ENCODE measurements at places on chromosomes 11 and 22.
A peak's percentile ranks its signal among the peaks of the same experiment; 100 is the strongest.

GRCh38 chr11:11806074-11806473 lies 35.7 kb upstream of the USP47 start:
- DNase-seq: no peak

GRCh38 chr11:89529626-89530380 lies 38.6 kb upstream of the NOX4 start:
- DNase-seq: no peak

GRCh38 chr11:26063915-26064314 lies 268.0 kb upstream of the ANO3 start:
- no peak for DNase-seq

- DNase-seq: no peak
These were observed 2.9 kb upstream of the DDI1 start for GRCh38 chr11:104033561-104033960.

DNA sequence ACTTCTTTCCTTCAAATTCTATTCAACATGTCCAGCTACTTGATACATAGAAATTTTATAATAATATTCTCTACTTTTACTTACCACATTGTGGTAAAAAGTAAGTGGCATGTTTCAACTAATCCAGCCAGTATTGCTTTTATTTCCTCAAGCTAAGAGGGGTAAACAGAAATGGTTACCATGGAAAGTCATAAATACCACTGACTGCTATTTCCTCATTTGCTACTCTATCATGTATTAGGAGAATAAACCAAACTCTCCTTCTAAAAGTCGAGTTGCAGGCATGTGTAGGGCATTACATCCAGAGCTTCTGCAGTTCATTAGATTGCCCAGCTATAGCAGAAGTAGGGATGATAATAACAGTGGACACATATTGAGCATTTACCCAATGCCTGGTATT lies 208.4 kb downstream of the MAML2 start:
- DNase-seq: peak; percentile 3

DNA sequence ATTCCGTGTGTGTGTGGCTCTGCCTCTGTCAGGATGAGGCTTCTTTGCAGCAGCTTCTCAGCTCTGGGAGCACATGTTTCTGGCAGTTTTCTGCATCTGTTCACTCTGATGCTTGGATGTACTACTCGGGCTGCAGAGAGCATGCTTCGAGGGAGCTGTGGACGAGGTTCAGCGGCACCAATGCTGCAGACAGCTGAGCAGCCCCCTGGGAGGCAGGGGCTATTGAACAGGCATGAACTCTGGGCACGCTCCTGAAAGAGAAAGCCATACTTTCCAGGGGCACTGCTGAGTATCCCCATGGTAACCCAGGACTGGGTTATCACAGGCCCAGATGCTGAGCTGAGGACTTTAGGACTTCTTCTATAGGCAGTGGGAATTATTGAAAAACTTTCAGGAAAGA lies 33.8 kb downstream of the ADAMTS8 start:
- no peak for DNase-seq

DNA sequence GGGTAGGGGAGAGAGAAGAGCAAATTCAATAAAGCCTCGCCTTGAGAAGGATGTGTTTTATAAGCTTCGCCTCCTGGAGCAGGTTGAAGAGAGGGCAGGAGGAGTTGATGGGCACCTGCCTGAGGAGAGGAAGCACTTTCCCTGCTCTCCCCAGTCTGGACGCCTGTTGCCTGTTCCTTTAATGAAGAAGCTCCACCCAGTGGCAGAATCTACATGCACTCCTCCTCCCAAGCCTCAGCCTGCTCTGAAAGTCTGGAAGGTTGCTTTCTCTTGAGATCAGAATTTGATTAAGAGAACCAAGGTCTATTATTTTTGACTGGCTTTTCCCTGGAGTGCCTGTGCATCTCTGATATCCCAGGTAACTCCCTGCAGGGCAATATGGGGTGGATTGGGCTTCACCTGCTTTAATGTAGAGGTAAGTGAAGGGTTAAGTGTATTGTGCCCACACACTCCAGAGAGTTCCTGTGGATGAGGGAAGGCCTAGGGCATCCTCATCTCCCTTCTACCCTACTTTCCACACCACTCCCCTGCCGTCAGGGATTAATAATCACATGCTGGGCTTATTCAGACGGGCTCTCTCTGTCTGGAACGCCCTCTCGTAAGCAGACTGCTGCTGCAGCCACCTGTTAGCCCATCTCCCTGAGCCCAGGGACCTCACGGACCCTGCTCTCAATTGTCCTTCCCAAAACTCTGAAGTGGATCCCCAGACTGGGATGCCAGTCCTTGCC lies 22.3 kb downstream of the NTM start:
- no peak for DNase-seq

DNA sequence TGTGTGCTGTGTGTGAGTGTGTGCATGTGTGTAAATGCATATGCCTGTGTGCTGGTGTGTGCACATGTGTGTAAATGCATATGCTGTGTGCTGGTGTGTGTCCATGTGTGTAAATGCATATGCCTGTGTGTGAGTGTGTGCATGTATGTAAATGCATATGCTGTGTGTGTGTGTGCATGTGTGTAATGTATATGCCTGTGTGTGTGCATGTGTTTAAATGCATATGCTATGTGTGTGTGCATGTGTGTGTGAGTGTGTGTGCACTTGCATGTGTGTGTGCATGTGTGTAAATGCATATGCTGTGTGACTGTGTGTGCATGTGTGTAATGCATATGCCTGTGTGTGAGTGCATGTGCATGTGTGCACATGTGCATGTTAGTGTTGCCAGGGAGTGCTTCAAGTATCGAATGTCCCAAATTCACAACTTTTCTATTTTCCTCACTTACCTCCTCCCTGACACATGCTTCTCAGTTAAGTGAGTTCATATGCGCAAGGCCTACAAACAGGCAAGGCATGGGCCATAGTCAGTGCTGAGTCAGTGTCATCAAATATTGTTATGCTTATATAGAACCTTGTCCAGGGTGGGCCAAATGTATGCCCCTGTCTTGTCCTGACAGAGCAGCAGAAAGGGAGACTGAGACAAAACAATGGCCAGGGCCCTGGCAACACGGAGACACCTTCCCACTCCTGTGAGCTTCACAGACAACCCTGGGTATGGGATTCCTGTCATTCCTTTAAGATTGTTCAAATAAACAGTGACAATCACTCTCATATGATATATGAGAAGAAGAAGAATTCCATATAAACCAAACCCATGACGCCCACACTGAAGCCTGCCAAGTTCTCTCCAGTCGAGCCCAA lies 38.6 kb downstream of the GGTLC2 start:
- DNase-seq: no peak

DNA sequence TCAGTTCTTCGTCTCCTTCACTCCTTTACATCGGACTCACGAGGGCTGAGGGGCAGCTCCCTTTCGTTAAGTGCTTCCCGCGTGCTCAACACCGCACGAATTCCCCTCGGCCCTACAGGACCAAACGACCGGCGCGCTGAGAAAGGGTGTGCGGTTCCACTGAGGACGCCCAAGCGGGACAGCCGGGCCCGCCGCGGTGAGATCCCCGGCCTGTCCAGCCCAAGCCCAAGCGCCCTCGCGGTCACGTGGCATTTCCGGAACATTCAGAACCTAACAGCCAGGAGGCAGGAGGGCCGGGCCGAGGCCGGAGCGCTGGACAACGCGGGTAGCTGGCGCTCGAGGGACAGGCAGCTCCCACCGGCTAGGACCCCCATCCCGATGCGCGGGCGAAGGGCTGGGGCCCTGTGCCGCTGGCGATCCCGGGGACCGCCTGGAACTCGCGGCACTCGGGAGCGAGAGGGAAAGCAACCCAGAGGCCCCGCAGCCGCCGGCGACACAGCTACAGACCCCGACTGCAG lies 737 bp upstream of the STIP1 start:
- DNase-seq: peak; percentile 41

DNA sequence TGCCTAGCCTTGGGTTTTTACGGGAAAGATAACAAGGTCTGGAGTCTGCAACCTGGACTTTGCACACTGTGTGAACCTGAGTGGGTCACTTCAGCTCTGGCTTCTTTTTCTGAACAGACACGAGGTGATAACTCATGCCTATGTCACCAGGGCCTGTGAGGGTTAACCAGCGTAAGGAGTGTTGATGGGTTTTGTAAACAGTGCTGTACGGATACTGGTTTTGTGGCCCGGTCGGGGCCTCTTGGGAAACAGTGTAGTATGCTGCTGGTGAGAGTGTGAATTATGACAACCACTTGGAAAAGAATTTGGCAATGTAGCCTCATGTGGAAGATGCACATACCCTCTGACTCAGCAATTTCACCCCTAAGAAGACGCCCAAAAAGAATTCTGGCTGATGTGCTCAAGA lies 266.8 kb downstream of the MN1 start:
- DNase-seq: no peak

DNA sequence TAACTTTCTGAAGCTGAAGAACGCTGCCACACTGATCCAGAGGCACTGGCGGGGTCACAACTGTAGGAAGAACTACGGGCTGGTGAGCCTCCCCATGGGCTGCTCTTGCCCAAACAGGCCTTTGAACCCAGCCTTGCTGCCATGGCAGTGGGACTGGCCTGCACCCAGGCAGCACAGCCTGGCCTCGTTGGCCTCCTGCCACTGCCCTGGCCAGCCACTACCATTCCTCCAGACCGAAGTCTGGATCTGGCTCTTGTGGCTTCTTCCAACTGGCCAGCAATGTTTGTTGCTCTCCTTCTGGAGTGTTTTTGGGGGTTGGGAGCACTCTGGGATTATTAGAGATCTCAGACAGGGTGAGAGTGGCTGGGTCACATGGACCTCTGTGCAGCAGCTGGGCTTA lies 51.0 kb downstream of the MYO7A start:
- DNase-seq: no peak

GRCh38 chr11:26844963-26845362 lies 123.1 kb upstream of the SLC5A12 start:
- no peak for DNase-seq

GRCh38 chr11:47109727-47110246 lies 66.9 kb downstream of the ARFGAP2 start:
- no peak for DNase-seq

GRCh38 chr11:58685973-58686722 lies 45.6 kb downstream of the GLYAT start:
- no peak for DNase-seq

GRCh38 chr22:25841775-25842174 lies 99.8 kb downstream of the MYO18B start:
- no peak for DNase-seq

DNA sequence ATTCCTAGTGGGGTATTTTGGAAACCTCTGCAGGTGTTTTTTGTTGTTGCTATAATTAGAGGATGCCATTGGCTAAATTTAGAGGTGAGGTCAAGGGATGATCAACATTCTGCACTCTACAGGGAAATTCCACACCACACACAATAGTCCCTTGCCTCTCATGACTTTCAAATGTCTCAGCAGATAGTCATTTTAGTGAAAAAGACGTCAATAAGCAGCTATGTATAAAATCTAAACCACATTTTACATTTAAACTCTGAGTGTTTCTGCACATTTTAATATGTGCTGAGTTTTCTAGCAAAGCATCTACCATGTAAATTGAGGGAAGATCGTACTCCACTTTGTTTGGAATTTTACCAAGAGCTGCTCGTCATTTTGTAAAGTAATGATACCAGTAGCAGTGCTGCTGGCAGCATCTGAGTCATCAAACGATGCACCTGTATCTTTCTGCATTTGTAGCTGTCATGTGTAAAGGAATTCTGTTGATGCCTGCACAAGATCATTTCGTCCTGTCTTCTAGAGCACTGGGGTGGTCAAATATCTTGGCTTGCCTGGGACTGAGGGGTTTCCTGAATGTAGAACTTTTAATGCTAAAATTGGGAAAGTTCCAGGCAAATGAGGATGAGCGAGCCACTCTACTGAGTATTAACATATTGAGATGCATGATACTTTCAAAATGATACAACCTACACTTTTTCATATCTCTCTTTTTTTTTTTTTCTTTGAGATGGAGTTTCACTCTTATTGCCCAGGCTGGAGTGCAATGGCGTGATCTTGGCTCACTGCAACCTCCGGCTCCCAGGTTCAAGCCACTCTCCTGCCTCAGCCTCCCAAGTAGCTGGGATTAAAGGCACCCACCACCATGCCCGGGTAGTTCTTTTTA lies 414.5 kb upstream of the SYN3 start:
- no peak for DNase-seq

DNA sequence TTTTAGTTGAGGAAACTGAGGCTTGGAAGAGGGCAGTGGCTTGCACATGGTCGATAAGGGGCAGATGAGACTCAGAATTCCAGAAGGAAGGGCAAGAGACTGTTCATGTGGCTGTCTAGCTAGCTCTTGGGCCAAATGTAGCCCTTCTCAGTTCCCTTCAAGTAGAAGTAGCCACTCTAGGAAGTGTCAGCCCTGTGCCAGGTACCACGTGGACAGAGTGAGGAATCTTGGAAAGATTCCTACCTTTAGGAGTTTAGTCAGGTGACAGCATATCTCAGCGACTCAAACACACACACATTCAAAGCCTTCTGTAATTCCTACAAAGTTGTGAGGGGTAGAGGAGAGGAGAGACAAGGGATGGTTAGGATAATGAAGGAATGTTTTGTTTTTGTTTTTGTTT lies 18.3 kb downstream of the PIK3IP1 start:
- no peak for DNase-seq

GRCh38 chr11:119337581-119338317 lies 2.9 kb downstream of the C1QTNF5 start:
- no peak for DNase-seq

GRCh38 chr11:67381244-67381972 lies 8.0 kb upstream of the CLCF1 start:
- DNase-seq: peak; percentile 69

DNA sequence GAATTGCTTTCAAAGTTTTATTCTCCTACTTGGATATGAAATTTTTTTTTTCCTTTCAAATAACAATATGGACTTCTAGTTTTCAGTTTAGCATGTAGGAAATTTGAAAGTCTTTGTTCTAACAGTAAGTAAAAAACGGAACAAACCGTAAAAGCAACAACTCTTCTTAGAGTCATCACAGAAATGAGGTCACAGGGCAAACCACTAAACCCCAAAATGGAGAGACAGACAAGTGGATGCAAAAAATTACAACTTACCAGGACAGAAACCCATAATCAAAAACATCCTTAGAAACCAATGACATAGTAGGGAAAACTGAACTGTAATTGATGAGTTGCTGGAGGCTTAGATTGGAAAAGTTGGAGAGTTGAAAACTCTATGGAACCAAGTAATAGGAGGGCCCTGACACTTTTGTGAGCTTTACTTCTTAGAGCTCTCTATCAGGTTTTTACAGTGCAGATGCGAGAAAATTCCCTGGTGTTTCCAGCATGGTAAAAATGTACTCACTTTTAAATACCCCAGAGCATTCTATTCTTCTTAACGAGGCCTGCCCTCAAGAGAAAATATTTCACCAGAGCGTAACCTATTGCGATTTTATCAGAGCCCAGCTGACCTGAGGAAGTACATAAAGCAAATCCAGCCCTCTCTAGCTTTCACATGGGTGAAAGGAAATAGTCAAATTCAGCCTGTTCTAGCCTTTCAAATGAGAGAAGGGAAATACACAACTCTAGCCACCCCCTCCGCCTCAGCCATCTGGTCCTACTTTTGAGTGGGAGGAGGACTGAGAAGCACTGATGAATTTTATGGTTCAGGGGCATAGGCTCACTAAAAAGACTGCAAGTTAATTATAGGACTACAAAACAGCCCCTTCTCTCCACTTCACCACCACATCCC lies 39.1 kb downstream of the CASP12 start:
- DNase-seq: no peak

DNA sequence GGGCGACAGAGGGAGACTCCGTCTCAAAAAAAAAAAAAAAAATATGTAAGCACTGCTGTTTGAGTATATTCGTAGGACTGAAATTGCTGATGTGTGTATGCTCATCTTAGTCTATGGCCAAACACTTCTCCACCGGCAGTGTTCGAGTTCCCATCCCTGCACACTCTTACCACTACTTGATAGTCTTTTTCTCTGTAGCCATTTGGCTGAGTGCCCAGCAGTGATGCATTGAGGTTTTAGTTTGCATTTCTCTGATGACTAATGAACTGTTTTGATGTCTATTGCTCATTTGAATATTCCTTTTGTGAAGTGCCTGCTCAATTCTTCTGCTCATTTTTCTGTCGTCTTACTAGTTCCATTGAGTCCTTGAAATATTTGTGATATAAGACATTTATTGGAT lies 1.9 kb downstream of the TIRAP start:
- DNase-seq: no peak
